ENCODE measurements at places on chromosomes 1 and 21. TPM values are rescaled to one million over a fixed set of nuclear protein-coding genes. Genes with fewer than 3 reads are reported as not detected.

- DNase-seq, result no peak
- peaks cover 37% of the 10 kb centered on the region for H3K27me3 ChIP-seq
- peaks cover 2% of the 10 kb centered on the region for H3K36me3 ChIP-seq
- H3K4me1 ChIP-seq, result no peaks in the 10 kb centered on the region
These were observed 125.4 kb downstream of the SIK1 start for GRCh38 chr21:43301409-43302061.

The SLAMF6 gene
- 38.0 TPM for total RNA-seq

GRCh38 chr1:147804942-147805723 is 44.7 kb upstream of the GJA5 start:
- H3K36me3 ChIP-seq, result peaks cover 3% of the 10 kb centered on the region
- no peaks in the 10 kb centered on the region for H3K4me1 ChIP-seq
- no peak overlapping the region for H3K4me3 ChIP-seq
- peaks cover 5% of the 10 kb centered on the region for H3K27me3 ChIP-seq

The MAP10 gene
- total RNA-seq, result 1.8 TPM

The KIF17 gene
- total RNA-seq, result 0.42 TPM

DNA sequence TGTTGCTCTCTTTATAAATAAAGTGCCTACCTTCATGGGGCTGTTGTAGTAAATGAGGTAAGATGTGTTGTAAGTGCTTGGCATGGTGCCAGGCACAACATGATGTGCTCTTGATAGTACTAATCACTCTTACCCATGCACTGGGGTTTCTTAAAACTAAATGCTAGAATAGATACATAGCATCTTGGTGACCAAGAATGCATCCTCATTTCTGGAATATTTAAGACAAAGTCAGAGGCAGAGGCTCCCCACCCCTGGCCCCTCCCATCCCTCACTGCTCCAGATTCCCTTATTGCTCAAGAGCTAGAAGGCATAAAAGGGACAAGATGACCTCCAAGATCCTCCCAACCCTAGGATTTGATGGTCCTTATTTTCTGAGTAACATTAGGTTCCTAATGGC is 61.3 kb downstream of the GLUL start:
- no peaks in the 10 kb centered on the region for H3K36me3 ChIP-seq
- no peak for DNase-seq
- no peak overlapping the region for H3K27ac ChIP-seq

- peak overlapping the region; percentile 80 for H3K4me3 ChIP-seq
- no peak for DNase-seq
- peaks cover 24% of the 10 kb centered on the region for H3K27me3 ChIP-seq
These were observed 1.3 kb upstream of the HES4 start for GRCh38 chr1:1001057-1001783.

The RUNX3 gene
- total RNA-seq, result 243 TPM

The LPAR3 gene
- 1.9 TPM for total RNA-seq

The FCN3 gene
- not detected for total RNA-seq

DNA sequence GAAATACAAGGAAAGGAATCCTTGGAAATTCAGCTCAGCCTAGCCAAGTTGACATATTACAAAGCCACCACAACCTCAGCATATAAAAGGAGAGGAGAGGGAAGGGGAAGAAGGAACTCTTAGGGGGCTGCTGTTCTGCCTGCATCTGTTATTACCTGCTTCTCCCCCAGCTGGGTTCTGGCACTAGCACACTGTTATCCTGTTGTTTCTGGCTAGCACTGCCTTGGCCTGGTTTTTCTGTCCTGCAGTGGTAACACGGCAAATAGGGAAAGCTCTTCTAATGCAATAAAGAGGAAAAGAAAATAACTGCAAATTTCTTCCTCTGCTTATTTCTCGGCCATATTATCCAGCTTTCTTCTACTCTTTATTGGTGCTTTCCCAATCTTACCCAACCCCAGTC is 16.5 kb upstream of the VCAM1 start:
- H3K27ac ChIP-seq, result no peak overlapping the region
- no peaks in the 10 kb centered on the region for H3K4me1 ChIP-seq
- H3K36me3 ChIP-seq, result peaks cover 2% of the 10 kb centered on the region
- H3K4me3 ChIP-seq, result no peak overlapping the region
- peaks cover 32% of the 10 kb centered on the region for H3K27me3 ChIP-seq
- no peak for DNase-seq

DNA sequence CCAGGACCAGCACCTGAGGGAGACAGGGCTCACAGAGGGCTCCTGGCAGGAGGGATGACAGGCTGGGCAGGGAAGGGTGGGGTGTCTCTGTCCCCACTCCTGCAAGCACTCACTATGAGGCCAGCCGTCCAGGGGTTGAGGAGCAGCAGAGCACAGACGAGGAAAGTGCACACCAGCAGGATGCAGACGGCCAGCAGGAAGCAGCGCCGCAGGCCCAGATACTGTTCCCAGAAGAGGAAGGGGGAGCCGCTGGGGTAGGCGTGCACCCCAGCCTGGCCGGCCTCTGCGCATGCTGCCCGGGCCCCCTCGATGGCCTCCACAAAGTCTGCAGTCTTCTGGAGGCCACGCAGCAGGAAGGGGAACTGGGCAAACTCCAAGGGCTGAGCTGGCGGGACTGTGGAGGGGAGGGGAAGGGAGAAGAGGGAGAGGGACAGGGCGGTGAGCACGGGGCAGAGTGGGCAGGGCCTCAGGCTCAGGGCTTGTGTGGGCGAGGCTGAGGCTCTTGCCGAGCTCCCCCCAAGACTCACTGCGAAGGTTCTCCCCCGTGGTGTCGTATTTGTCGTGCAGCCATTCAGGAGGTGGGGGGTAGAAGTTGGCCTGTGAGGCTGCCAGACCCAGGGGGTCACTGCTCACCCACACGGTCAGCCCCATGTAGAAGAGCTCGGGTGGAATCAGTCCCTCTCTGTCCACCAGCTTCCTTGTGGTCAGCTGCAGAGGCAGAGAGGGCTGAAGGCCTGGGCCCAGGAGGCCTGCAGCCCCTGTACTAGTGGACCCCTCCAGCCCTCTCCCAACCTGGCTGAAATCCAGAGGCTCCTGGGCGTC is 16.5 kb downstream of the PTCH2 start:
- no peaks in the 10 kb centered on the region for H3K4me1 ChIP-seq
- no peaks in the 10 kb centered on the region for H3K27me3 ChIP-seq
- no peak for DNase-seq
- no peak overlapping the region for H3K4me3 ChIP-seq
- H3K36me3 ChIP-seq, result no peaks in the 10 kb centered on the region
